SJCRH30 (cell line): ENCODE measurements at places on chromosomes 4 and X. TPM values are rescaled to one million over a fixed set of nuclear protein-coding genes. Genes with fewer than 3 reads are reported as not detected.

Gene FAM133A
- not detected in 2 replicates for total RNA-seq

DNA sequence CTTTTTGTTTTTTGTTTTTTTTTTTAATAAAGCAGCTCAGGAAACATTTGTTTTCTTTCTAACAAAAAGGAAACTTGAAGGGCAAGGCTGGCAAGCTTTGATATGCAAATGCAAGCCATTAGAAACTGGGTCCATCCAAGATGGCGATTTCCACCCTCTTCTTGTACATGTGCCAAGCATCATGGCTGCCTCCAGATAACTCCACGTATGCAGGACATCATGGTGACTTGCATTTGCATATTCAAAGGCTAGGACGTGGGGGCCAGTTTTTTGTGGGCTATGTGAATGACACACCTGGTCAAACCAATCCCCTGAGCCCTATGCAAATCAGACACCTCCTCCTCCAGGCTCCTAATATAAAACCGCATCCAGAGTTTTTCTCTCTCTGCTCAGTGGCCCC, 692.6 kb downstream of the FAM133A start:
- H3K36me3 ChIP-seq: no peaks in the 10 kb centered on the region
- H3K4me3 ChIP-seq: no peak overlapping the region
- no peak overlapping the region for H3K27ac ChIP-seq
- H3K4me1 ChIP-seq: no peaks in the 10 kb centered on the region
- H3K27me3 ChIP-seq: no peaks in the 10 kb centered on the region
- peak; percentile 0 for DNase-seq

DNA sequence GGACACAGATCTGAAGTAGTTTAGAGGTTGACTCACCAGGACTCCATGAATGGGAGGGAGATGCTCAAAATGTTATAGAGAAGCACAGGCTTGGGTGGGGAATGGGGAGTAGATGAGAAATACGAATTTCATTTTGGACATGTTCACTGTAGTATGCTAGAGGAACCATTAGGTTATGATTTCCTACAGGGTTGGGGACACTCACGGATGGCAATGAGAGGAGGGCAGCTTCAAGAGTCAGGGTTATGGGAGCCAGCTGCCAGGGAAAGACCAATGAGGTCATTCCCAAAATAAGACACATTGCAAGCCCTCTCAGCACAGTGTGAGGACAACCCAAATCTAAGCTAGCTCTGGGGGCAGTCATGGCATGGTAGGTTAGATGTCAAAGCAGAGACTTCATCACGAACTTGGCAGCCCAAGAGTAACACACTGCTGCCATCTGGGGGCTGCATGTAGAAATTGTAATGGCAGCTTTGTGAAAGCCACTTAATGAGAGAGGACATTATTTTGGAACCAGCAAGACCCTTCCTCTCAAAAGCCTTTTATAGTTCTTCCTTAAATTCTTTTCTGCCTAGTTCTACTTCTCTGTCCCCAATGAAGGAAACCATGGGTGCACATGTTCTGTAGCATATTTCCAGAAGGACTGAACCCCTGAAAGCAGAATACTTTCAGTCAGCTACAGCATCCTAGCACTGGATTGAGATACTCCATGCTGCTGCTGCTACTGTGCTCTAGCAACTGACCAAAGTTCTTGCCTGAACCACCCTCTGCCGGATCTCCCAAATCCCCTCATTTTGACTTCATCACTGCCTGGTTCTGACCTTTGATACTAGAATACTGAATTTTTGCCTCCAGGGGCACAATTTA, 16.2 kb upstream of the ZCCHC12 start:
- H3K4me3 ChIP-seq: no peak overlapping the region
- DNase-seq: peak; percentile 44
- no peaks in the 10 kb centered on the region for H3K36me3 ChIP-seq
- no peaks in the 10 kb centered on the region for H3K27me3 ChIP-seq

Gene GPR50
- not detected in 2 replicates for total RNA-seq

GRCh38 chr4:104815665-104816064, 321.0 kb upstream of the CXXC4 start:
- no peaks in the 10 kb centered on the region for H3K4me1 ChIP-seq
- H3K27me3 ChIP-seq: no peaks in the 10 kb centered on the region
- no peak for DNase-seq
- no peak overlapping the region for H3K4me3 ChIP-seq
- no peak overlapping the region for H3K27ac ChIP-seq

- H3K4me1 ChIP-seq: no peaks in the 10 kb centered on the region
- H3K4me3 ChIP-seq: no peak overlapping the region
- H3K27me3 ChIP-seq: no peaks in the 10 kb centered on the region
- H3K27ac ChIP-seq: no peak overlapping the region
- no peaks in the 10 kb centered on the region for H3K36me3 ChIP-seq
- DNase-seq: no peak
These were observed 206.7 kb downstream of the MGST2 start for GRCh38 chr4:139872274-139872673.

Gene CYBB
- total RNA-seq: not detected in 2 replicates

Gene UGT2A2
- total RNA-seq: not detected in 2 replicates
